ENCODE measurements at places on chromosomes 13 and 19.

DNA sequence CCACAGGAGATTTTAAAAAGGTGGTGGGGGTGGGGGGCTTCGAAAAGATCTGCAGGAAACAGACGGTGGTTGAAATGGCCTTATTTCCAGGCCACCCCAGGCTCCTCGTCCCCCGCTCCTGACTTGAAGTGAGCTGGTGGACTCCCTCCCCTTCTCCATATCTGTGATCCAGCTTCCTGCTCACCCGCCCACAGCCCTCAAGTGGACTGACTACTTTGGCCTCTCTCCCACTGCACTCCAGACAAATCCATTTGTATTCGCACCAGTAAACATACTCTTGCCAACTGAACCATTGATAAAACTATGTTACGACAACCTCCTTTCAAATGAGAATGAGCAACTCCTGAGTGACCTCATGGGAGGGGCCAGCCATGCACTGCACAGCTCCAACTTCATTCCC is 259.5 kb downstream of the COL4A1 start:
- DNase-seq: peak; percentile 87

DNA sequence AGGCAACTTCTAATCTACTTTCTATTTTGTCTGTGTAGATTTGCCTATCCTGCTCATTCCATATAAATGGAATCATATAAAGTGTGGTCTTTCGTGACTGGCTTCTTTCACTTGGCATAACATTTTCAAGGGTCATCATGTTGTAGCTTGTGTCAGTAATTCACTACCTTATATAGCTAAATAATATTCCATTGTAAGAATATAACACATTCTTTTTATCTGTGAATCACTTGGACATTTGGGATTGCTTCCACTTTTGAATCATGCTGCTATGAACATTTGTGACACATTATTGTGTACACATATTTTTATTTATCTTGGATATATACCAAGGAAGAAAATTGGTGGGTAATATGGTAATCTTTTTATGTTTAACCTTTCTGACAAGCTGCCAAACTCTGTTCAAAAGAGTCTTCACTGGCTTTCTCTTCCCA is 89.0 kb upstream of the CSNK1A1L start:
- DNase-seq: no peak

- DNase-seq: no peak
These were observed 26.1 kb upstream of the DOCK9 start for GRCh38 chr13:99003851-99004471.

DNA sequence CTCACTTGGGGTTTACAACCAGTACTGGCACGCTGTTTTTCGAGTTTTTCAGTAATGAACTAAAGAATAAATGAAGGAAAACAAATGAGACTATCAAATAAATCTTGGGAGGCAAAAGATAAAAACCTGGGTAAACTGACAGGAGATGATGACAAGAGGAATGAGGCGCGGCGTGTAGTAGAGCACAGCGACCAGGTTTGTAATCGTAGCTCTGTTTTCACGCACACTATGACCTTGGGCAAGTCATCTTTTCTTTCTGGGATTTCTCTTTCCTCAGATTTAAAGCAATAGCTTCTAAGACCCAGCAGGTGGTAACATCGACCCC is 419 bp downstream of the MRPS31 start:
- no peak for DNase-seq

DNA sequence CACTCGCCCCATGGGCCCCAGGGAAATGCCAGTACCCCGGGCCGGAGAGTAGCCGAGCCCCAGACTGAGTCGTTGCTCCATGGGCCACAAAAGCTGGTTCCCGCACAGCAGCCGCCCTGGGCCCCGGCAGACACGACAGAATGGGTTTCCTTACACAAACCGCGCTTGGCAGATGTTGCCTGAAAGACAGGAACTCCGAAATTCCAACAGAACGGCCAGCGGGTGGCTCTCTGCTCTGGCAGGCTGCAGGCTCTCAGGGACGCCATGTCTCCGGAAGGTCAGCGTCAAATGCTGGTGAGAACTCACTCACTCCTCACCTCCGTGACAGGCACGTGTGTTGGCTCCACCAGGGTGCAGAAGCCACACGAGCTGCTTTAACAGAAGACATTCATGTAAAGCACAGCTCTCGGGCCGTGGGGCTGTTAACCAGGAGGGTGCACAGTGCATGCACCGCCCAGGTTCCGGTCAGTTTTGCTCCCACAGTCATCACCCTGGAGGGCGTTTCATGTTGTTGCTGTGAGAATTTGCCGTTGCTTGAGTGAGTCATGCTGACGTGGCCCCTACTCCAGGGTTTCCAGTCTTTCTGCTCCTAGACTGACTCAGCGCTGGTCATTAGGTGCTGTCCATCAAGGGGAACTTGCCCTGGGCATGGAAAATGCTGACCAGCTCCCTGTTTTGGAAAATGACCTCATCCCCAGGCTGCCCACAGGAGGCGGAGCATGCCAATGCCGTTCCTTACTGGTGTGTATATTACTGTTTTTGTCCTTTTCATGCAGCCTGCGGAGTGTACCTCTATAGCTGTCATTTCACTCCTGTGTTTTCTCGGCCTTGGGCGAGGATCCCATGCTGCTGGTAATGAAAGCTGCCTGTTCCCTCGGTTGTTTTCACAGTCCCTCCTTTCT is 44.8 kb downstream of the ANKRD10 start:
- DNase-seq: no peak

DNA sequence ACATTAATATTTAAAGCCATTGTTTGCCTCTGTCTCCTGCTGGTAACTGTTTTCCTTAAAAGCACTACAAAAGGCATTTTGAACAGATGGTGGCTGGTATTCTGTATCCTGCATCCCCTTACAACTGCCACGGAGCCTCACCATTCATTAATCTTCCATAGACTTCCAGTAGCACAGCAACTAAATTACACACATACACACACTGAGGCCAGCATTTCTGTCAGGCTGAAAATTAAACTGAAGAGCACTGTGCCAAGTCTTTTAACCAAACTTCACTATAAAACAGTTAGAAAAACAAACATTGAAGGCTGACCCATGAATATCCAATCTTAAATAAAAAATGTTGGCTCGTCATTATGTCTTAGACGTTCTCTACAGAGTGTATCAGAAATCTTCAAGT is 697.8 kb downstream of the DACH1 start:
- DNase-seq: no peak

GRCh38 chr13:98517576-98518310 is 59.2 kb downstream of the STK24 start:
- no peak for DNase-seq

GRCh38 chr13:111895896-111896821 is 170.8 kb upstream of the SOX1 start:
- DNase-seq: no peak

DNA sequence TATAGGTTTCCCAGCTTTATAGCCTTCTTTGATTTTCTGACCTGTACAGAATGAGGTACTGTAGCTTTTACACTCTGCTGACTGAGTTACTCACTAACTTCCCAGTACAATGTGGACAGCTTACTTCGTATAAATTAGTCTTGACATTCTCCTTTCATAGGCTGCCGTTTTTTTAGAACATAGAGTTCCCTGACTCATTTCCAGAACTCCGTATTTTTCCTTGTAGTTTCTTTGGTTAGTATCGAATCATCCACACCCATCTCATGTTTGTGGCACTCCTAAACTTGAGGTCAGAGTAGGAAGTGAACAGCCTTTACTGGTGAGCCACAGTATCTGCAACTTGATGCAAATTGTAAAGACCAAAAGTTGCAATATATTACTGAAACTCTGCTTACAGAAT is 303.9 kb downstream of the SLITRK5 start:
- DNase-seq: no peak

GRCh38 chr13:23865026-23865425 is 24.2 kb downstream of the MIPEP start:
- no peak for DNase-seq

DNA sequence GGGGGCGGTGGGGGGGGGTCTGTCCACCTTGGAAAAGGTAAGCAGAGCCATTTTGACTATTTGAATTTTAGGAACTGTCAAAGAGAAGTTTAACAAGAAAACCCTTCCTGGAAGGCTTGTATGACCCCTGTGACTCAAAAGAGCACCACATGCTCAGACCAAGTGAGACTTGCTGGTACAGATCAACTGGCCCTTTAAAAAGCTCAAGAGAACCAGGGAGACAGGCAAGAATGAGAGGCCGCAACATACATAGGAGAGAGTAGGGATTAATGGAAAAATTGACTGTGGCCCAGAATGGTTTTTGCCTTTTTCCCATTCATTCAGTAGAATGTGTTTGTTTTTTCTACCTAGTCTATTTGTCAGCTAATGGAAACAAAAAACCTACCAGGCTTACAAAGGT is 26.2 kb upstream of the ATP8A2 start:
- DNase-seq: no peak

DNA sequence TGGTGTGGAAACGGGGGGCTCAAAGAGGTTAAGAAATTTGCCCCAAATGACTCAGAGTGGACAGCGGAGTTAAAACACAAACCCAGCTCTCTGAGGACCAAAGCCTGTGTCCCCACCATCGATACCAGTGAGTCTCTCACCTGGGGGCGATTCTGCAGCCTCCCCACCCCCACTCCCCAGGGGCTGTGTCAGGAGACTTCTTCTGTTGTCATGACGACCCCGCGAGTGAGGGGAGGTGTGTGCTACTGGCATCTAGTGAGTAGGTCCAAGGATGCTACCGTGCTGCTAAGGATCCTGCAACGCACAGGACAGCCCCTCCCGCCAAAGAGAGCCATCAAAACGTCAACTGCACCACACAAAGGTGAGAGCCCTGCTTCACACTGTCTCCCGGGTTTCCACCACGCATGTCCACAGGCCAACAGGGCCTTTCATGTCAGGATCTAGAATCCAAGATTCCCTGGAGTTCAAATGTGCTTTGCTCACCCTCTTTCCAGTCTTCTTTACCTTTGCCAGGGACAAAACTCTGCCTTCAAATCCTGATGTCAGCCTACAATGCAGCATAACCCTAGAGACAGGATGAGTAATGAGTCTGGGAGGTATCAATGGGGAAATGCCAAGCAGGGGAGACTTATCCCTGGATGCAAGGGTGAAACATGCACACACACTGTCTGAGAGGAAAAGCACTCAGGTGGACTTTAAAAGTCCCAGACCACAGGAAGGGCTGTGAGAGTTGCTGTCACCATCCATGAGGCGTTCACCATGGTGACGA is 3.9 kb downstream of the RANBP3 start:
- DNase-seq: no peak

DNA sequence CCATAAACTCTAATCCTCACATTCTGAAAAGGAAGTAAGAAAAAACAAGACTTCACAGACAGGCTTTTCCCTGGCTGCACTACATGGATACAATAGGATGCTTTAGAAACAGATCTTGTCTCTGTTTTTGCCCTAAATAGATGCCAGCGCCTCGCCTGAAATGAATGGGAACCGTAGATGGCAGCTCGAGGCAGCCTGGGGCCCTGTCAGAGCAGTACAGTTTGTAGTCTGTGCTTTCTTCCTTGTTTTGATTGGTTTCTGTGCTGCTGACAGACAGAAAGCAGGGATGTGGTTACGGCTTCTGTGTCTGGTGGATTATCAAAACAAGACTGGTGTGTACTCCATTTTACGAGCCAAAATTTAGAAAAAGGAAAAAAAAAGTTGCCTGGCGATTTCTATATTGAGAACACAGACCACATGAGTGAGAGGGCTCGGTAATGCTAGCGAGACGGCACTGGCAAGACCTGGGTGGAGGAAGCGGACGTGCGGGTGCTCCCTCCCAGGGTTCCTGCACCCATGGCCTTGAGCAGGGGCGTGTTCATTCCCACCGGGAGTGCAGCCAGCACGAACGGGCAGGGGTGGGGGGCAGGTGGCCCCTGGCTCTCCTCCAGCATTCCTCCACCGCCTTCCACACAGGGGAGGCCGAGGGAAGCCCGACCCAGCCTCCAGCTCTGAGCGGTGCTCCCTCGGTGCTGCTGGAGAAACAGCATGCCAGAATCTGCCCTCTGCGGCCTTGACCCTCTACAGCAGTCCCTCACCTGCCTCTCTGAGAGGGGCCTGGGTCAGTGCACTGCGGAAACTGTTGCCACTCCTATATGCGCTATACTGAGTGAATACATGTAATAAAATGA is 37.6 kb upstream of the C1QTNF9 start:
- no peak for DNase-seq

DNA sequence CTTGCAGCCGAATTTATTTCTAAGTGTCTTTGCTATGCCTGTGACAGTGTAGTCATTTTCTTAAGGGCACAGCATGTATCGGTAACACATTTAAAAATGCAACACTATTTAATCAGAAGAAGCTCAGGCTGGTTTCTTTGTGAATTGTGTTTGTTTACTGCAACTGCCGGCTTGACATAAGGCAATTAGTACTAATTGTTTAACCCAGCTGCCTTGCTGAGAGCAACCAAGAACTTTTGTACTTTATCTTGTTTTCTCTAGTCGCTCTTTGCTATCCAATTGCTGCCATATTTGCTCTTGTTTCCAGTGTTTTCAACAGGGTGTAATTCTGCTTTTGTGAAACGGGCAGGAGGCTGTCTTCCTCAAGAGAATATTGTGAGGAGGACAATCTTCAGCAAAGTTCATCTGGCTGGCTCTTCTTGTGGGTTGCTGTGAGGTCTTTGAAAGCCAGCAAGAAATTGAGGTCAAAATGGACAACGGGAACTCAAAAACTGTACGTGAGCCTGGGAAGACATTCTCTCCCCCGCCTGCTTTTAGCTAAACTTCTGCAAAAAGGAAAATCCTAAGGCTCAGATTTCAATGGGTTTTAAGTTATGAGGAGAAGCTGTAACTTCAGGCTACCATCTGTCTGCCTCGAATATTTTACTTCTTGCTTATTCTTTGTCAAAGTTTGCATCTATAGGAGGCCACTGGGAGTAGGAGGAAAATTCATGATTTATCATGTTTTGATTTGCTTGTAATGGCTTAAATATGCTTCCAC is 75.8 kb upstream of the TSHZ3 start:
- no peak for DNase-seq

- DNase-seq: no peak
These were observed 12.4 kb downstream of the GAS6 start for GRCh38 chr13:113851480-113851803.

- DNase-seq: no peak
These were observed 55.9 kb upstream of the LATS2 start for GRCh38 chr13:21117104-21117809.

DNA sequence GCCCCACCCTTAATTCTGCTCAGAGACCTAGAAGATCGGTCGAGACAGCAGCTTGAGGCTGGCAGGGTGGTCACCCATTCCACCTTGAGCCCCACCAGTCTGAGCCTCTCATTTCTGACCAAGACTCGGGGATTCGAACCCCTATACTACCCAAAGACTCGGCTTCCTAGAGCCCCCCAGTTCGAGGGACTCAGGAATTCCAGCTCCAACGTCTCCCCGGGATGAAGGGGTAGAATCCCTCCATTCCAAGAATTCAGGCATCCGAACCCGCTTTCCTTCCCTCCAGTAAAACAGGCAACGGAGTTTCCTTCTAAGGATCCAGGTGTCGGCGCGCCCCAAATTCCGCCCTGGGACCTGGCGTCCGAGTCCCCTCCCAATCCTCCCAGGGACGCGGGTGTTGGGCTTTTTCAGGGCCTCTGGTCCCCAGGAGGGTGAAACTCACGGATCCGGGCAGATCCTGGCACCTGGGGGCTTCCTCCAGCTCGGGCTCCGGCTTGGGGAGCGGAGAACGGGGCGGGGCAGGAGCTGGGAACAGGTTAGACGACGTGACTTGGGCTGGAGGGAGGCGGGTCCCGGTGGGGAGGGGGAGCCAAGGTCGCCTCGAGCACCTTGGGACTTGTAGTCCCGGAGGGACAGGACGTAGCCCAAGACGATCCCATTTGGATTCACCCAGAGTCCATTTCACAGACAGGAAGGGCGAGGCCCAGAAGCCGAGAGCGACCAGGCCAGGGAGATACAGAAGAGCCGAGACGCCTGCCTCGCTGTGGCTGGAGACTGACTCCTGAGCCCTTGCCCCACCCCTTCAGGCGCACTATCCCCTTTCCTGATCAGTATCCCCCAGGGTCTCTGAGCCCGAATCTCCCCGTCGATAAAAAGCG is at the start of gene PPP1R13L:
PPP1R13L (minus strand) TSS at position 513 of the 878 bp plus-strand sequence. CDS start 6,751 bp downstream, outside the sequence.
- DNase-seq: peak; percentile 83

GRCh38 chr19:40365613-40366401 is 17.3 kb downstream of the PLD3 start:
- no peak for DNase-seq
